Motor neuron (in vitro differentiated cells): ENCODE measurements at places on chromosomes 2 and 18.

- no peak for ATAC-seq
Measured at GRCh38 chr2:20483194-20483895, 36.5 kb downstream of the RHOB start.

- ATAC-seq = peak; percentile 35
Measured at GRCh38 chr2:27489118-27489497, 435 bp downstream of the IFT172 start.

GRCh38 chr2:55425431-55425831 is 5.8 kb upstream of the CCDC88A start:
- no peak for ATAC-seq

DNA sequence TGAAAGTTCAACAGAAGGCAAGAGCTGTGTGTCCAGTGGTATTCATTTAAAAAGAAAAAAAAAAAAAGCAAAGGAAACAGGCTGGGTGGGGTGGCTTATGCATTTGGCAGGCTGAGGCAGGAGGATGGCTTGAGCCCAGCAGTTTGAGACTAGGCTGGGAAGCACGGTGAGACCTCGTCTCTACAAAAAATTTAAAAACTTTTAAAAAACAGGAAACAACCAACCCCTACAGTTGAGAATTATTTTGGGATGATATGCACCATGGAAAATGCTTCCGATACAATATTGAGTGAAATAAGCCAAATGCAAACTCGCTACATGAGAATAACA is 31.2 kb downstream of the PTPN18 start:
- no peak for ATAC-seq

DNA sequence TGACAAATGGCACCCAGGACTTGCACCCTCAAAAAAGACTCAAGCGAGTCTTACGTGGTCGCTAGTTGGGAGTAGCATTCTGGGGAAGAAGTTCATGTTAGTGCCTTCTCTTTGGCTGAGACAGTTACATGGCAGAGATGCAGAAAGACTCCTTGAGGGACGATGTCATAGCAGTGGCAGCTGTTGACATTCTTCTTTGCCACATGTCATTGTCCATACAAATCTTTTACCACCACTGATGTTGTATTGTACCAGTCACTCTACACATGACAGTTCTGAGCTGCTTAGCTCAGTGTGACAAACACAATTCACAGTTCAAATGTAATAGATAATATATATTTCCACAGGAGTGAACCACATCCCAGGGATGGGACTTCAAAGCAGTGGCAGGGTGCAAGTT is 197.1 kb downstream of the TCF4 start:
- peak; percentile 44 for ATAC-seq

GRCh38 chr2:203361495-203361894 is 33.3 kb downstream of the ABI2 start:
- ATAC-seq = no peak

DNA sequence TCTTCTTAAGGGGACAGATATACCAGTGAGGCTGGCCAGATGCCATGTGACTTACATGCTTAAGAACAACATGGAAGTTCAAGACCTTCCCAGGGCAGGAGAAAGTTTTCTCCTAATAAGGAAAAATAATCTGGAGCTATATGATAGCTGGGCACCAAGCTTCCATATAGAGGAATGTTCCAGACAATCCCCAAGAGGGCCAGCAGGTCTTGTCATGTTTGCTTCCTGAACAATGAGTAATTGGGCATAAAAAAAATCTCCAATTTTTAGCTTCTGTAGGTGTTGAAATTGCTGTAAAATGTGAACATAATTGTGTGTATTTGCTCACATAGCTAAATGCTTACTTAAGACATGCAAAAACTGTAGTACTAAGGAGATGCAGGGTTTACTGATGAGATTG is 809.5 kb upstream of the PIK3C3 start:
- no peak for ATAC-seq

DNA sequence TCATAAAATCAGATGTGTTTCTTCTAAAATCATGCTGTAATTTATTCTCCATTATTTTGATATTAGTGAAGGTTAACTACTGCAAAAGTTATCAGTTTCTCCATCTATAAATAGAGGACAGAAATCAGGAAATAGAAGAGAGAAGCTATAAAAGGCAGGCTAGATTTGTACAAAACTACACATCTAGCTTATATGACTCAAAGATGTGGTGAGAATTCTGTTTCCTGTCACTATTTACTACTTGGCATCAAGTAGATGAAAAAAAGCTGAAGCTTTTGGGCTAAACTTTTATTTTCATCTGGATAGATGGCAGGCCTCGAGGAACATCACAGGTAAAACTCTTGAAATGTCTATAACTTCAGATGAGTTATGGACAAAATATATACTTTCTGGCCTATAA is 49.8 kb upstream of the NAB1 start:
- ATAC-seq = no peak

- no peak for ATAC-seq
Measured at GRCh38 chr2:162084536-162084935, 10.5 kb upstream of the DPP4 start.

- no peak for ATAC-seq
Measured at GRCh38 chr2:156436497-156437085, 412 bp downstream of the GPD2 start.

DNA sequence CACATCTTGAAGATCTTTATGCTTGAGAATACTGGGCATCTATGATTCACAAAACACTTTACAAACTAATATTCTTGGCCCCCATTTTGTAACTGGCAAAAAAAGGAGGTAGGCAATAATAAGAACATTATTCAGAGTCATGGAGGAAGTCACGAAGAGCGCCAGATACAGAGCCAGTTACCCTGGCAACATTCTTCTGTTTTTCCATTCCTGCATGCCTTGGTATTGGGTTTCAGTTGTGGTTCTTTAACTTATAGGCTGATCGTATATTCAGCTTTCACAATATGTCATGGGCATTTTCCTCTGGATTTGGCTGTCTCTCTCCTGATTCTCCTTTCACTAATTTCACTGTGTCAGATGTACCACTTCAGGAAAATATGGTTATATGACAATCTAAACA is 234.7 kb downstream of the HRH4 start:
- no peak for ATAC-seq
